Substantia nigra (tissue), 51 donors: ENCODE measurements at places on chromosomes 1 and 21.

GRCh38 chr1:66262208-66262963 is 271.6 kb upstream of the SGIP1 start:
- no peak for DNase-seq

DNA sequence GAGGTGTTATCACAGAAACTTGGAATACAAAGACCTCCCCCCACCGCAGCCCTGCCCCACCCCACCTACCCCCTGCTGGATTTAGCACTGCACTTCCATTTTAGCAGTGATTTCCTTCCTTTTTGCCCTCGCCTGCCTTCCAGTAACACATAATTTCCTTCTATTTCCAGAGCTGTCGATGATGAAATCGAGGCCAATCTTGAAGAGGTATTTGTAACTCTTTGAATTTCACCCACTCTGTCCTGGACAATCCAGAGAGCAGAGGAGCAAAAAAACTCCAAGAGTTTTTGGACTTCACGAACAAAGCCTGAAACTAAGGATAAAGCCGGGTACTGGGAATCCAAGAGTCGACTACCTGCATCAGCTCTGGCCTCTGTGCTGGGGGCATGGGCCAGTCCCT is 49.1 kb downstream of the CAPN2 start:
- no peak for DNase-seq

DNA sequence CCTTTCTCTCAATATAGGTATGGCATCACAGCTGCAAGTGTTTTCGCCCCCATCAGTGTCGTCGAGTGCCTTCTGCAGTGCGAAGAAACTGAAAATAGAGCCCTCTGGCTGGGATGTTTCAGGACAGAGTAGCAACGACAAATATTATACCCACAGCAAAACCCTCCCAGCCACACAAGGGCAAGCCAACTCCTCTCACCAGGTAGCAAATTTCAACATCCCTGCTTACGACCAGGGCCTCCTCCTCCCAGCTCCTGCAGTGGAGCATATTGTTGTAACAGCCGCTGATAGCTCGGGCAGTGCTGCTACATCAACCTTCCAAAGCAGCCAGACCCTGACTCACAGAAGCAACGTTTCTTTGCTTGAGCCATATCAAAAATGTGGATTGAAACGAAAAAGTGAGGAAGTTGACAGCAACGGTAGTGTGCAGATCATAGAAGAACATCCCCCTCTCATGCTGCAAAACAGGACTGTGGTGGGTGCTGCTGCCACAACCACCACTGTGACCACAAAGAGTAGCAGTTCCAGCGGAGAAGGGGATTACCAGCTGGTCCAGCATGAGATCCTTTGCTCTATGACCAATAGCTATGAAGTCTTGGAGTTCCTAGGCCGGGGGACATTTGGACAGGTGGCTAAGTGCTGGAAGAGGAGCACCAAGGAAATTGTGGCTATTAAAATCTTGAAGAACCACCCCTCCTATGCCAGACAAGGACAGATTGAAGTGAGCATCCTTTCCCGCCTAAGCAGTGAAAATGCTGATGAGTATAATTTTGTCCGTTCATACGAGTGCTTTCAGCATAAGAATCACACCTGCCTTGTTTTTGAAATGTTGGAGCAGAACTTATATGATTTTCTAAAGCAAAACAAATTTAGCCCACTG is 11.5 kb downstream of the HIPK1 start:
- DNase-seq = no peak

DNA sequence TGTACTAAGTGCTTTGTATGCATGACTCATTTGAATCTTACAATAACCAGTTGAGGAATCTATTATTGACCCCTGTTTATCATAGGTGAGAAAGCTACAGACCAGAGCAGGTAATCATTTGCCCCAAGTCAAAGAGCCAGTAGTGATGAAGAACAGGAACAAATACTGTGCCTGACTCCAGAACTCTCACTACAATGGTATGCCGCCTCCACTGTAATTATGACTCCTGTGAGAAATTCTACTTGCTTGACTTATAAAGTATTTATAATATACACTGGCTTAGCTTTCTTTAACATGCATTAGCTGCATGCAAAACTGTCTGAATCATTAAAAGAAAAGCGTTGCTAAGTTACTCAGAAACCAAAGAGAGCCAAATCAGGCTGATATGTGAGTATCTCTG is 92.6 kb downstream of the ZNF281 start:
- DNase-seq = no peak

- DNase-seq = no peak
Measured at GRCh38 chr1:147496571-147497210, 44.6 kb upstream of the BCL9 start.

DNA sequence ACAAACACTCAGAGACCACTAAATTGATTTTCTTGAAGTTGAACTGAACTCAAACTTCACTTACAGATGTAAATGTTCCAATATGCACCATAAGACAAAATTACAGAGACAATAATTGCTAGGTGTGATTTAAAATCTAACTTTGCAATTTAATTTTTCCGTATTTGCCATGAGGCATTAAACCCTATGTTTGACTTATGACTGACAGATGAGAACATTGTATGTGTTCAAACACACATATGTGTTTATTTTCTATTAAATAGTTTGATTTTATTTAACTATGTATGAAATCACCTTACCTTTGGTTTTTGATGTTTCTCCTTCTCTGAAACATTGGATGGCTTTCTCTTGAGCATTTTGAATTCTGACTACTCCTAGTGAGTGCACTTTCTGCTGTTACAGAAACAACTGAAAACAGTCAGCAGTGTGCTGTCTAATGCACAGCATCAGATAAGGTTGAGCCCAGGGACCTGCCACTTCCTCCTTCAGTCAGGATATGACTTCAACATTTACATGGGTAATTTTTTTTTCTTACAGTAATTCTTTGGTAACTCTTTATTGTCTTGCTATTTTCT is at the start of gene SAMSN1:
TSS of gene SAMSN1 (minus strand) at position 410 of the 575 bp plus-strand sequence. CDS start at position 356, 54 bp downstream.
- no peak for DNase-seq

DNA sequence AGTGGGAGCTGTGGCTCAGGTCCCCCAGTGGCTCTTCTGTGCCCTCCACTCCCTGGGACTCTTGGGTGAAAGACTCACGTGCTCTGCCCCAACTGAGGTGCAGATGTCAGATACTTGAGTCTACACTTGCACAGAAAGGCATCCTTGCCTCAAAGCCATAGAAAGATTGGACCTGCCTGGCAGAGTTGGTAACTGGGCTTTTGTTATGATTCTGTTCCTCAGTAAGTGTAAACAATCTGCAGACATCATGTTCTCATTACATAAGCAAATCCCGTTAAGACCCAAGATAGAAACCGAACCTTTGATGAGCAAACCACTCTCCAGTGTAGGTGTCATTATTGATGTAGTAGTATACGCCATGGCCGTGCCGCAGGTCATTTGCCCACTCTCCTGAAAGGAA is 10.0 kb downstream of the RSPH1 start:
- DNase-seq = no peak
